Cardiac fibroblast (primary cell): ENCODE measurements at places on chromosomes 7 and 10.

DNA sequence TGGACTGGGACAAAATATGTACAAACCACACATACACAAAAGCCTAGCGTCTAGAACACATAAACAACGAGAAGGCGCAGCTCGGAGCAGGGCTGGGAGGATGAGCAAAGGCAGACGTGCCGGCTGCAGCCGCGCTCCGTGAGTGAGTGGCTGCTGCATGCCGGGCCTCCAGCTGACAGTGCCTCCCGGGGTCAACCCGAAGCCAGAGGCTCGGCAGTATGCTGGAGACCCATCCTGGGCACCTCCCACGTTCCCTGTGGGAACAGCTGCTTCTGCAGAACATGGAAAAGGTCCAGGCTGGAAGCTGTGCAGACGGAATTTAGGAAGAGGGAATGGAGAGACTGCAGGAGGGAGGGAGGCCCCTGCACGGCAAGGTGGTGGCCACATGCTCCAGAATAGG, 3.6 kb upstream of the GPR146 start:
- peak; percentile 47 for DNase-seq

GRCh38 chr10:86658261-86658741, 4.0 kb downstream of the OPN4 start:
- DNase-seq = no peak

DNA sequence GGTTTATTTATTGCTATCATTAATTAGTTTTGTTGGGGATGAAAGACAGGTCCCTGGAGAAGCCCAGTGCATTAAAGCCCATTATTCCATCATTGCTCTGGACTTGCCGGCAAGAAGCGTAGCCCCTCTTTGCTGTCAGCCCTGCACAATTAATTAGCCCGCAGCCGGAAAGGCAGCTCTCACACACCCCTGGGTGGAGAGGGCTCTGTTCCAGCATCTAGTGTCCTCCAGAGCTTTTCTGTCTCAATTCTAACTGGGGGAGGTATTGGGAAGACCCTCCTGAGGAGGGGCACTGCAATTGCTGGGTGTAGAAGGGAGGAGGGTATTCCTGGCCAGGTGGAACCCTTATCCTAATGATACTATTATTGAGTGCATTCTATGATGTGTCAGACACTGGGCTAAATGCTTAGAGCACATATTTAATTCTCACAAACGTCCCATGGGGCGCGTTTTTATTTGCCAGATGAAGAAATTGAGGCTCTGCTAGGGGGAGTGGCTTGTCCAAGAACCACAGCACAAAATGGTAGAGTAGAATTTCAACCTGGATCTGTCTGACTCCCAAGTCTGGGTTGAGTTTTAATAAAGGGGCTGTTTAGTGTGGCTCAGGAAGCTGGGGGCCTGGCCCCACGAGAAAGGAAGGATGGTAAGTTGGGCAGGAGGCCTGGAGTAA, 148.1 kb upstream of the PCBD1 start:
- no peak for DNase-seq

DNA sequence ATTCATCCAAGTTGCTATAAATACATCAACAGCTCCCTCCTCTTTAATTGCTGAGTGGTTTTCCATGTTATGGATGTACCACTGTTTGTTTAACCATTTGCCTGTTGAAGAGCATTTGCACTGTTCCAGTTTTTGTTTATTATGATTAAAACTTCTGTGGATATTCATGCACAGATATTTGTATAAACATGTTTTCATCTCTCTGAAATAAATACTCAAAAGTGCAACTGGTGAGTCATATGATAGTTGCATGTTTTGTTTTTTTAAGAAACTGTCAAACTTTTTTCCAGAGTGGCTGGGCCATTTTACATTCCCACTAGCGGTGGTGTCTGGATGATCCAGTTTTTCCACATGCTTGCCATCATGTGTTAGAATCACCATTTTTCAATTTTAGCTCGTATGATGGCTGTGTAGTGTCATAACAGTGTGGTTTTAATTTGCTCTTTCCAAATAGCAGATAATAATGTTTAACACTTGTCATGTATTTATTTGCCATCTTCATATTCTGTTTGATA, 33.6 kb downstream of the MEOX2 start:
- no peak for DNase-seq

DNA sequence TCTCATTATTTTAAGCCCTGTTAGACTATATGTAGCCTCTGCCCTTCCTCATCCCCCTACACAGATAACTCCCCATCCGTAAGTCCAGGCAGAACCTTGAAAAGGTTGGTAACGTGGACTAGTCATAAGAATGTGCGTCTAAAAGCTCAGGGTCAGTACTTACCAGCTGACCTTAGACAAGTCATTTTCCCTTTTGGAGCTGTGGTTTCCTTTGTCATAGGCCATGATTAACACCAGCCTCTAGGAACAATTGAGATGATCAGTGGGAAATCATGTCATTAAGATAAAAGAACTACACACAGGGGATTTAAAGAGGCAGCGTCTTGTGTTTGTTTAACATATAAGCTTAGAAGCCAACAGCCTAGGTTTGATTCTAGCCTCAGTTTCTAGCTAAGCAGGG, 6.9 kb upstream of the UNC5B start:
- DNase-seq = peak; percentile 63

GRCh38 chr7:25638590-25639244, 410.4 kb upstream of the NPVF start:
- DNase-seq = no peak

GRCh38 chr7:87886875-87887274, 10.6 kb downstream of the DBF4 start:
- peak; percentile 68 for DNase-seq

DNA sequence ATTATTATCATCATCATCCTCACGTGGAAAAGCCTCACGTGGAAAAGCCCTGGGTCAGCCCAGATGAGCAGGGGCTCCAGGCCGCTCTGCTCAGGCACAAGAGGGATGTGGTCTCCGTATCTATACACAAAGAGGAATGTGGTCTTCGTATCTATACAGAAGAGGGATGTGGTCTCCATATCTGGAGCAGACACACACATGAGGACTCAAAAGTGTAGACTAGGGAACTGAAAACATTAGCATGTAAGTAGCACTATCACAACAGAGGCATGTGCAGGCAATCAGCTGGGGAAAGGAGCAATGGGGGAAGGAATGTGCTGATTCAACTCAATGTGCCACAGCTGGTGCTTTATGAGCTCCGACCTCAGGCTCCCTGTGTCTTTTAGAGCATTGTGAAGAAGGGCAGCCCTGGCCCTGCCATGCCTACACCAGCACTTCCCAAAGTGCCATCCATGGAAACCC, 86.5 kb downstream of the PLXNA4 start:
- DNase-seq = no peak

- DNase-seq = no peak
Observed at GRCh38 chr7:146660839-146661238, 544.2 kb downstream of the CNTNAP2 start.

DNA sequence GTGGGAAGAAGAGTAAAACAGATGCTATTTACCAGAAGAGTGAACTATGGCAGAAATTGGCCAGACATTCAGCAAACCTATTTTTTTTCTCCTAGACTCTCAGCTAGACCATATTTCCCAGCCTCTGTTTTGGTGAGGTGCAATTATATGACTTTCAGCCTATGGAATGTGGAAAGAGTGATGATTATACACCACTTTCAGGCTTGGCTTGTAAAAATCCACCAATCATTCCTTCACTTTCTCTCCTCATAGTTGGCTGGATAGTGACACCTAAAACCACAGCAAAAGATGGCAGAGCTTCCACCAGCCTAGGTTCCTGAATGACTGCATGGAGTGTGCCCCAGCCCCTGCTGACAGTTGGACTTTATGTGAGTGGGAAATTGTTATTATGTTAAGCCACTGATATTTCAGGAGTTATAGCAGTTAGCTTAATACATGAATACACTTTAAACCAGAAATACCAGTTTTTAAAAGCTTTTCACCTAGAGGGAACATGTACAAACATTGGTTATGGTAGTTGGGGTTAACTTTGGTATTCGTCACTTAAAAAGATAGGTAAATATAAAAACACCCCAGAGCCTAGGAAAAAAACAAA, 19.1 kb upstream of the TNKS2 start:
- no peak for DNase-seq

DNA sequence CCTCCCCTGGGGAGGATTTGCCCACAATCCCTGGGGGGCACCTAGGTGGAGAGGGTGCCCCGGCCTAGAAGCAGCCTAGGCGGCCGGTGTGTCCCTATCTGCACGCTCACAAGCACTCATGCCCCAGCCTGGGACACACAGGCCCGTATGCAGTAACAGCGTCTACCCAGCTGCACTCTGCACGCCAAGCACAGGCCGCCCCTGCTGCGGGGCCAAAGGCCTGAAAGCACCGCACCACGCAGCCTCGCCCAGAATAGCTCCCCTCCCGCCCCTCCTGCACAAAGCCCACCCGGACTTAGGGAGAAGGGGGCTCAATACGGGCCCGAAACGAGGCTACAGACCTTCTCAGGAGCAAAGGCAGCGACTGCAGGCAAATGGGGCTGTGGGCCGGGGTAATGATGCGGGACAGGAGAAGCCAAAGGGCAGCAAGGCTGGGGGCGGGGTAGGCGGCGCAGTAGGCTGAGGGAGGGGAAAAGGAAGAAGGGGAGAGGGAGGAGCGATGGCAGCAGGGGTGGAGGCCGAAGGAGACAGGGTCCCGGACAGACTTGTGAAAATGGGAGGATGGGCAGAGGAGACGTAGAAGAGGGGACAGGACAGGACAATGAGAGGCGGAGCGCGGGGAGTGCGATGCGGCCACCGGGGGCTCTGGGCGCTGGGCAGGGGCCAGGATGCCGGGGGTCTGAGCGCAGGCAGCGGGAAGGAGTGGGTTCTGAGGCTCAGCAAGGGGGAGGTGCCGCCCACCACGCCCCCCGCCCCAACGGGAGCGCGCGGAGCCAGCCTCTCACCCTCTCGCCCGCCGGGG, 544 bp downstream of the GPRIN2 start:
- DNase-seq = no peak

DNA sequence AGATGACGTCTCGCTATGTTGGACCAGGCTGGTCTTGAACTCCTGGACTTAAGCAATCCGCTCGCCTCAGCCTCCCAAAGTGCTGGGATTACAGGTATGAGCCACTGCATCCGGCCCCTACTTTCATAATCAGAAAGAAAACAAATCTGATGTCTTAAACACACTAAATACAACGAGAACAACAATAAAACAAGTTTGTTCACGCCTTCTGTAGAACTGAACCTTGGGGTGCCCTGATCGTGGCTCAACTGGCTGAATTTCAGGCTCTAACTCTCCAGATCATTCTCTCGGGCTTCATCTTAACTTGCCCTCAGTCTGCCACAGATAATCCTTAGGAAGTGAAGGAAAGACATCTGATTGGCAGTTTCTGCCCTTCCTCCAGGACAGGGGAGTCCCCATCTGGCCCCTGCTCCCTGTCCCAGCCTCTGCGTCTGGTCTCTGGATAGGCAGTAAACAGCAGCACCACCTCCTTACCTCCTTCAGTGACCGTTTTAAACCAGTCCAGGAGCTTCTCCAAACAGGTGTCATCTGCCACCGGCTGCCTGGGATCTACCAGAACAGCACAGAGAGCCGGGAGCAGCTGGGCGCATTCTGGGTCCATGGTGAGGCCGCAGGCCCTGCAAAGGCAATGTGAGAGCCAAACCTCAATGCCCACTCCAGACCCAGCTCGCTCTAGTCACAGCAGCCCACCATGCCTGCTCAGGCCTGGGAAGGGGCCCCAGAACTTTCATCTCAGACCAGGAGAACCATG, 1.3 kb downstream of the BRAT1 start:
- DNase-seq = no peak

GRCh38 chr10:121049489-121049888, 198.3 kb downstream of the WDR11 start:
- DNase-seq = no peak

GRCh38 chr7:3495530-3495929, 194.5 kb downstream of the SDK1 start:
- peak; percentile 41 for DNase-seq

DNA sequence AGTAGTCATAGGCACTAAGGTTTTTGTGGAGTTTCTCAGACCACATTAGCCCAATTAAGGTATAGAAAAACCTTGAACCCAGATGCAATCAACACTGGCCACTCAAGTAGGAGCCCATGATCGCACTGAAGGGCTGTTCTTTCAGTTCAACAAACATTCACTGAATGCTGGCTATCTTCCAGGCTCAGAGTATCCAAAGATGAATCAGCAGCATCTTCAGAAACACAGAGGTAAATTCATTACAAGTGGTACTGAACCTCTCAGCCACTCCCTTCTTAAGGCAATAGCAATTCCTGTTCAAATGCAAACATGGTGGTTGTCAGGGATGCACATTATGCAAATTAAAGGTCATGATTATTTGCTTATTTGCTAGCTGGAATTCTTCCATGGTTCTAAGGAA, 17.1 kb downstream of the KCNK18 start:
- peak; percentile 29 for DNase-seq

GRCh38 chr10:106405141-106405540, 759.4 kb downstream of the SORCS1 start:
- DNase-seq = no peak

- peak; percentile 5 for DNase-seq
Observed at GRCh38 chr7:41792120-41792519, 89.2 kb upstream of the INHBA start.

GRCh38 chr7:156353352-156353751, 287.2 kb upstream of the RNF32 start:
- DNase-seq = no peak

DNA sequence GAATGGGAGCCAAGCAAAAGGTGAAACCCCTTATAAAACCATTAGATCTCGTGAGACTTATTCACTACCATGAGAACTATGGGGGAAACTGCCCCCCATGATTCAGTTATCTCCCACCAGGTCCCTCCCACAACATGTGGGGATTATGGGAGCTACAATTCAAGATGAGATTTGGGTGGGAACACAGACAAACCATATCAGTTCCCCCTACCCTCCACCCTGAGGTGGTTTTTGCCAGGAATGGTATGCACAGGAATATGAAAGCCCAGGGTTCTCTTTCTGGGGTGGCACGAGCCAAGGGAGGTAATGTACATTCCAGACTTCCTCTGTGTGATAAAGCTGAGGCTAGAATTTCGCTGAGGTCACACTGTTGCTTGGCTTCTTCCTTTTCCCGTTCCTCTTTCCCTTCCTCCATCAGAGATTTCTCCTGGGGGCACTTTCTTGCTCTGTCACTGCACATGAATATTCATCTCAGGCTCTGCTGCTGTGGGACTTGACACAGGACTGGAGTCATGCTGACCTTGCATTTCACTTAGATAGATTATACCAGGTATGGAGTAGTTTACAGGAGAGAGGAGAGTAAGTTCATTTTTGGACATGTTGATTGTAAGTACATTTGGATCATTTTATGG, 347.0 kb upstream of the MTPN start:
- no peak for DNase-seq

- DNase-seq = no peak
Observed at GRCh38 chr7:127189886-127190285, 62.9 kb downstream of the GRM8 start.

- no peak for DNase-seq
Observed at GRCh38 chr7:16498122-16498521, 28.5 kb upstream of the LRRC72 start.

GRCh38 chr7:141679014-141679413, 23.0 kb downstream of the DENND11 start:
- no peak for DNase-seq
